Activated T-cell treated with anti-CD3 and anti-CD28 coated beads for 24 hours (primary cell): ENCODE measurements at places on chromosomes 3 and 15.

- DNase-seq = no peak
Observed at GRCh38 chr3:110248666-110249065, 823.0 kb upstream of the NECTIN3 start.

DNA sequence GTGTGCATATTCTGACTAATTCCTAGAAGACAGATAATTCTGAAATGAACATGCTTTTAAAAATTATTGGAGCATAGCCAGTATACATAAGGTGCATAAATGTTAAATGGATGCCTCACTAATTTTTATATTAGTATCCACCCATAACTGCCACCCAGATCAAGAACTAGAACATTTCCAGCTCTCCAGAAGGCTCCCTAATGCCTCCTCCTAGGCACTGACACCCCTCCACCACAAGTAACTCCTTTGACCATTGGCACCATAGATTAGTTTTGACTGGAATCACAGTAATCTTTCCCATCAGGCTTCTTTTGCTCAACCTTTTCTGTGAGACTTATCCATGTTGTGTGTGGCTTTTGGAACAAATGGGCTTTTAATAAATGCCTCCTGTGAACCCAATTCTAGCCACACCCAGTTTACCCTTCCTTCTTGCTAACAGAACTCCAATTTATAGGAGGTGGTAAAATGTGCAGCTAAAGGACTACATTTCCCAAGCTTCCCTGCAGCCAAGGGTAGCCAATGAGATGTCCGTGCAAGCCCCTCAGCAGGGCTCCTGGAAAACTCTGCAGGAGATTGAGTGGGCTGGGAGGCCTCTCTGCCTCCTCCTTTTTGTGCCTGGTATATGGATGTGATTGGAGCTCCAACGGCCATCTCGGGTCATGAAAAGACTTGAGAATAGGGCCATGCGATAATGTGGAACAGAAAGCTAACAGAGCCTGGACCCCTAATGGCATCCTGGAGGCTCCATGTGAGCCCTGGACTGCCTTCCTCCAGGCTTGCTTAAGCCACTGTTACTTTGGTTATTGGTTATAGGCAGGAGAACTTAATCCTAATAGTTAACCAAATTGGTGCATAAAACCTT lies 322.6 kb upstream of the TLE3 start:
- no peak for DNase-seq

- DNase-seq = no peak
Observed at GRCh38 chr3:34035775-34036174, 237.3 kb downstream of the PDCD6IP start.

DNA sequence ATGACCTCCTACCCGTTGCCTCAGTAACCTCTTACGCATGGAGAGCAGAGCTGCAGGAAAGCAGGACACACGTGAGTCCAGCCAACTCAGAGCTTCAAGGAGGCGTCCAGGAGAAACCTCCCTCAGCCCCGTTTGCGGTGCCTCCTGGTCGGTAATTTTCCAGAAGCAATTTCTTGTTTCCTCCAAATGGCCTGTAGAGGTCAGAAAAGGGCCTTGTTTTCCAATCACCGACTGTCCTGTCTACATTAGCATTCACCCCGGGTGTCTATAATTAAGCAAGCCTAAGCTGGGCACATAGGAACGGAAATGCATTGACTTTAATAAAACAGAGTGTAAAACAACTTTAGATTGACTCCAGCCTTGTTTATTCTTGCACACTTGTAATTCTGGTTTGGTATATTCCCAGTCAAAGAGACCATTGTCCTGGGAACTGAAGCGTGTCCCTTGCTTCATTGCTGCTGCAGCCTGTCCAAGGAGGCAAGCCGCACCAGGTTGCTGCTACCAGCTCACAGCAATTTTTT lies 836.2 kb downstream of the AGBL1 start:
- no peak for DNase-seq

- DNase-seq = no peak
Observed at GRCh38 chr3:126064627-126065258, 19.2 kb downstream of the SLC41A3 start.

DNA sequence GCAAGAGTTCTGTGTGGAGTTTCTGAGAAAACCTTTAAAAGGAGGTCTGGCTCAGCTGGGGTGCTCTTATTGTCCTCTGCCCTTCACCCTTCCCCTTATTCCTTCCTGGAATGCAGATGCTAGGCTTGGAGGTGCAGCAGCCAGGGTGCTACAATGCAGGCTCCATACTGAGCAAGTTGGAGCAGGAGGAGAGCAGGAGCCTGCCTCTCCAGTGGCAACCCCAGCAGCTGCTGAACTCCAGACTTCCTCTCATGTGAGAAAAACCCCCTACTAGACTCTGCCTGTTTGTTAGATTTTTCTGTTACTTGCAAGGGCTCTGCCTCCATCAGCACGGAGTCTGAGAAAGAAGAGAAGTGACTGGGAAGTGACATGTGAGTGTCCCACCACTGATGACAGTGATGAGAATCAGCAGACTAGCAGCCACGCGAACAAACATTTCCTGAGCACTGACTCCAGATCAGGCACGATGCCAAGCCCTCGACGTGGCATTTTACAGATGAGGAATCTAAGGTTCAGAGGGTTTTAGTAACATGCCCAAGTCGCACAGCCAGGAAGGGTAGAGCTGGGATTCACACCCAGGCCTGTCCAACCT lies 16.1 kb upstream of the RARRES1 start:
- DNase-seq = no peak

GRCh38 chr15:62520887-62521286 lies 355.8 kb upstream of the C2CD4B start:
- DNase-seq = no peak

DNA sequence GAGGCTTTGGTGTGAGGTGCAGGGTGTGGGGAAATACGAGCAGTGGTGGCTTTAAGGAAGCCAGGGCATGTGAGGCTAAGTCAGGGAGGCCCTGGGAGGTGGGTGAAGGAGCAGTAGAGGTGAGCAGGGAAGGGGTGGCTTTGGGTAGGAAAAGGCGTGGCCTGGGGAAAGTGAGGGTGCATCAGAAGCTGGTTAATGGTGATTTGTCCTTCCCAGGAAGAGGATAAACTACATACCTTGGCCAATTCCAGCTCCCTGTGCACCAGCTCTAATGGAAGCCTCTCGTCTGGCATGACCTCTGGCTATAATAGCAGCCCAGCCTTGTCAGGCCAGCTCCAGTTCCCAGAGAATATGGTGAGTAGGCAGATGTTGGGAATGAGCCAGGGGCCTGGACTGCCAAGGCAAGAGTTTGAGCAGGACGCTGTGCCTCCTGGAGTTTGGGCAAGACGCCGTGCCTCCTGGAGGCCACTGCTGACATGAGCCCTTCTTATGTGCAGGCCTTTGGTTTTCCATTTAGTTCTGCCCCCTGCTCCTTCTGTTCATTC lies 41.3 kb downstream of the CDAN1 start:
- DNase-seq = no peak
